ENCODE measurements at places on chromosomes 12 and 14.

GRCh38 chr14:41360126-41360525 lies 246.6 kb upstream of the LRFN5 start:
- no peaks in the 10 kb centered on the region for H3K27me3 ChIP-seq
- no peaks in the 10 kb centered on the region for H3K4me1 ChIP-seq
- H3K27ac ChIP-seq, result no peak overlapping the region

GRCh38 chr14:23513818-23514643 lies 37.5 kb downstream of the ZFHX2 start:
- no peak overlapping the region for H3K4me3 ChIP-seq
- H3K4me1 ChIP-seq, result peaks cover 12% of the 10 kb centered on the region
- DNase-seq, result no peak
- H3K36me3 ChIP-seq, result no peaks in the 10 kb centered on the region
- no peaks in the 10 kb centered on the region for H3K27me3 ChIP-seq

DNA sequence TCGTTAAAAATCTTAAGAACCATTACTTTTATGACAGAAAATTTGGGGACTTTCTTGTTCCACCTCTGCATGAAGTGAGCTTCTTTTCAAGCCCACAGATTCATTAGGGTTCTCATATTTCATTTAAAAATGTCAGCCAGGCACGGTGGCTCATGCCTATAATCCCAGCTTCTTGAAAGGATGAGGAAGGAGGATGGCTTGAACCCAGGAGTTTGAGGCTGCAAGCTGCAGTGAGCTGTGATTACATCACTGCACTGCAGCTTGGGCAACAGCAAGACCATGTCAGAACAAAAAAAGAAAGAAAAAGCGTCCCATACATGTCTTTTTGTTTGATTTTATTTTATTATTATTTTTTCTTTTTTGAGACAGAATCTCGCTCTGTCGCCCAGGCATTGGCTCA lies 43.4 kb upstream of the ATF1 start:
- H3K4me3 ChIP-seq, result no peak overlapping the region
- no peaks in the 10 kb centered on the region for H3K4me1 ChIP-seq
- no peak overlapping the region for H3K27ac ChIP-seq
- peaks cover 58% of the 10 kb centered on the region for H3K36me3 ChIP-seq

GRCh38 chr14:24231263-24232120 lies 675 bp downstream of the NEDD8 start:
- H3K36me3 ChIP-seq, result peaks cover 10% of the 10 kb centered on the region
- H3K27ac ChIP-seq, result peak overlapping the region; percentile 79
- H3K27me3 ChIP-seq, result no peaks in the 10 kb centered on the region
- H3K4me3 ChIP-seq, result peak overlapping the region; percentile 93
- H3K4me1 ChIP-seq, result peaks cover 7% of the 10 kb centered on the region

DNA sequence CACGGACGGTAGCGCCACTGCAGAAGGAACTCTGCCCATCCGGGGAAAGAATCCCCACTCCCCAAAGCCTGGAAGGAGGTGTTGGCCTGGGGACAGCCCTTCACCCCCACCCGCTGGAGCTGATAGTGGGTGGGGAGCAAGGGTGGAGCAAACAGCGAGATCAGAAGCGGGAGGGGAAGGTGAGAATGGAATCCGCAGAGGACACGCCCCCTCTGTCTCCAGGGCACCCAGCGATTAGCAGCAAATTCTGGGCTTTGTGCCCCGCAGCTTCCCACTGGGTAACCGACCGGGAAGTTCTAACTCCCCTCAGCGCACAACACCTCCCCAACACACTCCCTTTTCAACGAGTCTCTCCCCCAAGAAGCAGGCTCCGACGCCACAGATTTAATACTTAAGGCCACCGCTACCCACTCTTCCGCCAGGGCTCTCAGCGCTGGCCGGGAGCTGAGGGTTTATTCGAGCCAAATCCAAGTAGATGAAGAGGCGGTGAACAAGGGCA lies 1.4 kb downstream of the SLC25A29 start:
- DNase-seq, result peak; percentile 50
- H3K36me3 ChIP-seq, result no peaks in the 10 kb centered on the region
- no peaks in the 10 kb centered on the region for H3K27me3 ChIP-seq
- peak overlapping the region; percentile 71 for H3K4me3 ChIP-seq

- H3K27ac ChIP-seq, result no peak overlapping the region
- no peak overlapping the region for H3K4me3 ChIP-seq
- no peak for DNase-seq
- no peaks in the 10 kb centered on the region for H3K4me1 ChIP-seq
- no peaks in the 10 kb centered on the region for H3K36me3 ChIP-seq
- no peaks in the 10 kb centered on the region for H3K27me3 ChIP-seq
Observed at GRCh38 chr14:93462479-93462878, 31.7 kb downstream of the UNC79 start.

DNA sequence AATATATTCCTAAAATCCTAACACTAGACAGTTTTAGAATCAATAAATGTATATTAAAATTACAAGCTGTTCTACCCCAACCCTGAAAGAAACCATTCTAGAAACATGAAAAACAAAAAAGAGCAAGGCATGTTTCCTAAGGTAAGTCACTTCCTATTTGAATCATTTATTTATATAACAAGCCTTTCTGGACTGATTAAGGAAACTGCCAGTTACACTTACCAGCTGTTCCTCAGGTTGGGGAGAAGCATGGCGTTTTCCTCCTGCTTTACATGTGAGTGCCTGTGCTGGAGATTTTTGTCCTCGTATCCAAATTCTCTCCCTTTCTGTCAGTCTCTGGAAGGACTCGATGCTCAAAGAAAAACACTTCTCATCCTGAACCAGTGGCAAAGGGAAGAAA lies 183.3 kb downstream of the EFCAB11 start:
- H3K27ac ChIP-seq, result no peak overlapping the region
- no peaks in the 10 kb centered on the region for H3K36me3 ChIP-seq
- no peaks in the 10 kb centered on the region for H3K27me3 ChIP-seq
- no peaks in the 10 kb centered on the region for H3K4me1 ChIP-seq
- no peak overlapping the region for H3K4me3 ChIP-seq
- DNase-seq, result no peak

GRCh38 chr12:68070957-68071356 lies 81.7 kb downstream of the IFNG-AS1 start:
- no peak for DNase-seq
- H3K4me1 ChIP-seq, result no peaks in the 10 kb centered on the region
- H3K27me3 ChIP-seq, result no peaks in the 10 kb centered on the region
- no peak overlapping the region for H3K4me3 ChIP-seq
- H3K36me3 ChIP-seq, result no peaks in the 10 kb centered on the region
- H3K27ac ChIP-seq, result no peak overlapping the region

- no peak overlapping the region for H3K4me3 ChIP-seq
- no peaks in the 10 kb centered on the region for H3K4me1 ChIP-seq
- no peak overlapping the region for H3K27ac ChIP-seq
- H3K27me3 ChIP-seq, result no peaks in the 10 kb centered on the region
- DNase-seq, result no peak
- no peaks in the 10 kb centered on the region for H3K36me3 ChIP-seq
Observed at GRCh38 chr14:85634205-85634604, 104.3 kb downstream of the FLRT2 start.

DNA sequence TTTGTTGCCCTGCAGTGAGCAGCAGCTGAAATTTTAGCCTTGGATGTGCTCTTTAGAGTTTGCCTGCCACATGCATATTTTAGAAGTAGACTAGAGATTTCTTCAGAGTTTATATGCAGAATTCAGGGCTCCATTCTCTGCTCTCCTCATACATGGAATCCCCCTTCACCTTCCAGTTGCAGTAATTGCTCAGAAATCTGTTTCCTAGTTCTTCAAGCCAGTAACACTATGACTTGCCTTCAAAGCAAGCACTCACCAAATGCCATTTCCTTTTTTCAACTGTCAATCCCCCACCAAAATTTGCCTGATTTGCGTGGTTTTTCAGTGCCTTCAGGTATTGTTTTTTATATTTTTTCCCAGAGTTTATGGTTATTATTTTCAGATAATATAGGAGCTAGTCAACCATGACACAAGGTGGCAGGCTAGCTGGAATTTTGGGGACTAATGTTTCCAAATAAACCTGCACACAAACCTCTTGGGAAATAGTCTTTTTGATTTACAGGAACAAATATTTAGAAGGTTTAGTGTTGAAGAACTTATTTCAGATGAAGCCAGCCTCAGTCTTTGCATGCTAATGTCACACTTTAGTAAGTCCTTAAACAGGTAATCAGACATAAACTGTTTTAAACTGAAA lies 79.2 kb downstream of the ASCL1 start:
- no peak overlapping the region for H3K27ac ChIP-seq
- H3K4me3 ChIP-seq, result no peak overlapping the region
- H3K27me3 ChIP-seq, result peaks cover 6% of the 10 kb centered on the region
- H3K4me1 ChIP-seq, result no peaks in the 10 kb centered on the region

DNA sequence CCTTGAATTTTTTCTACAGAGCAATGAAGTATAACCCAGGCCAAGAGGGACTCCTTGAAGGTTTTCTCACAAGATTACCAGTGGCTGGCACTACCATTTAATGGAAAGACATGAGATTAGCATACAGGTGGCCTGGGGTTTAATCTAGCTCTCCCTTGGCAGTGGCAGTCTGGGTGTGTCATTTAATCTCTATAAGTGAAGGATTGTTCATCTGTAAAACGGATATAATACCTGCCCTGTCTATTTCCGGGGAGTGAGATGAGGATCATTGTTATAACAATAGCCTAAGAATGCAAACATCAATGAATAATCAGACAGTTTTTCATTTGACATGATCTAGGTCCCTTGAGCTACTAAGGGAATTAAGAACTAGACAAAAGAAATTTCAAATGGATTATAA lies 168.7 kb upstream of the CPNE8 start:
- H3K4me1 ChIP-seq, result no peaks in the 10 kb centered on the region
- DNase-seq, result no peak
- H3K27ac ChIP-seq, result no peak overlapping the region
- H3K27me3 ChIP-seq, result no peaks in the 10 kb centered on the region
- H3K4me3 ChIP-seq, result no peak overlapping the region
- no peaks in the 10 kb centered on the region for H3K36me3 ChIP-seq

GRCh38 chr14:44963775-44964380 lies 1.9 kb downstream of the TOGARAM1 start:
- no peaks in the 10 kb centered on the region for H3K36me3 ChIP-seq
- H3K27ac ChIP-seq, result peak overlapping the region; percentile 79
- peak overlapping the region; percentile 87 for H3K4me3 ChIP-seq

GRCh38 chr14:106058342-106058741 lies 532.0 kb downstream of the TMEM121 start:
- H3K27ac ChIP-seq, result no peak overlapping the region
- no peak for DNase-seq
- H3K4me1 ChIP-seq, result no peaks in the 10 kb centered on the region
- no peaks in the 10 kb centered on the region for H3K36me3 ChIP-seq
- no peak overlapping the region for H3K4me3 ChIP-seq

DNA sequence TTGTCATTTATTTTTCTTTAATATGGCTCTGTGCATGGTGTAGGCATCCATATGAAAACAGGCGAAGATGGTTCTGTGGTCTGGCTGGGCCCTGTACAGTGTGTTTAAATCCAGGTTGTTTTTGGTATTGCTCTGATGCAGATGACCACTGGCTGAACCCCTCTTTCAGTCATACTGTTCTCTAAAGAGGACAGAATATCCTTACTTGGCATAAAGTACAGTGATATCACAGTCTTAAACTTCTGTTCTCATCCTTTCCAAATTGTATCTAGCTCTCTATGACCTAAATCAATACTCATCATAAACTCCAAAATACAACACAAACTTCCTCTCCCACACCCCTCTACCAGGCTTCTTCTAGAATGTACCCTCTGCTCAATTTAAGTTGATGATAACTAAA lies 252.7 kb upstream of the FAR2 start:
- H3K27ac ChIP-seq, result no peak overlapping the region
- H3K27me3 ChIP-seq, result no peaks in the 10 kb centered on the region
- H3K4me1 ChIP-seq, result no peaks in the 10 kb centered on the region
- no peak for DNase-seq
- no peak overlapping the region for H3K4me3 ChIP-seq

GRCh38 chr12:98275131-98275475 lies 240.3 kb upstream of the TMPO start:
- H3K36me3 ChIP-seq, result no peaks in the 10 kb centered on the region
- no peak for DNase-seq
- no peaks in the 10 kb centered on the region for H3K4me1 ChIP-seq
- no peak overlapping the region for H3K27ac ChIP-seq

GRCh38 chr12:12885096-12885792 lies 6.1 kb upstream of the GPRC5A start:
- no peaks in the 10 kb centered on the region for H3K36me3 ChIP-seq
- H3K4me1 ChIP-seq, result peaks cover 13% of the 10 kb centered on the region
- DNase-seq, result no peak
- no peaks in the 10 kb centered on the region for H3K27me3 ChIP-seq
- peak overlapping the region; percentile 74 for H3K27ac ChIP-seq

DNA sequence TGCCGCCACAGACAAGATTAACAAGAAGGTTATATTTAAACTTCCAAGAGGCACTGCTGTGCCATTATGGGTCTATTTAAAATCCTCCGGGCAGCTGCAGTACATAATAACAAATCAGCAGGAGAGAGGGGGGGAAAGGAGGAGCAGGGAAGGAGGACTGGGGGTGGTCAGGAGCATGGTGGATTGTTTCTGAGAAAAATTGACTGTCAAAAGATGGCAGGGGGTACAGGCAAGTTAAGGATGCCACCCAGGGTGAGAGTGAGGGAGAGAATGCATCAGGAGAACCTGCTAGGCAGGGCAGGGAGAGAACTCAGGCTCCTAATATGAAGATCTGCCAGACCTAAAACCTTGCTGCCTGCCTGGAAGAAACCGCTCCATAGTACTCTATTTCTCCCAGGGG lies 181.8 kb downstream of the GRIN2B start:
- no peaks in the 10 kb centered on the region for H3K27me3 ChIP-seq
- no peak overlapping the region for H3K4me3 ChIP-seq
- peaks cover 3% of the 10 kb centered on the region for H3K4me1 ChIP-seq
- no peak for DNase-seq

DNA sequence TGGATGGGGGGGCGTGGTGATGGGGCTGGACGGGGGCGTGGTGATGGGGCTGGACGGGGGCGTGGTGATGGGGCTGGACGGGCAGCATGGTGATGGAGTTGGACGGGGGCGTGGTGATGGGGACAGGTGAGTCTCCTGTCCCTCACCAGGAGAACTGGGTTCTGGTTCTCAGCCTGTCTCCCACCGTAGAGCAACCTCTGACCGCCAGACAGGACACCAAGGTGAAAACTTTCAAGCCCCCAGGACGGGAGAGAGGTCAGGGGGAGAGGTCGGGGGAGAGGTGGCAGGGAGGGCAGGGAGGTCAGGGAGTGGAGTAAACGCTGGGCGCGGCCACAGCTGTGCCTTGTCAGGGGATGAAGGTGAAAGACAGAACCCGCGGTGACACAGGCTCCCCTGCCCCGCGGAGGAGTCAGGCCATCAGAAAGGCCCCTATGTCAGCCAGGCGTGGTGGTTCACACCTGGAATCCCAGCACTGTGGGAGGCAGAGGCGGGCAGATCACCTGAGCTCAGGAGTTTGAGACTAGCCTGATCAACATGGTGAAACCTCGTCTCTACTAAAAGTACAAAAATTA lies 84.6 kb downstream of the GALNT9 start:
- no peaks in the 10 kb centered on the region for H3K36me3 ChIP-seq
- H3K4me3 ChIP-seq, result no peak overlapping the region
- H3K4me1 ChIP-seq, result no peaks in the 10 kb centered on the region
- H3K27me3 ChIP-seq, result no peaks in the 10 kb centered on the region
- DNase-seq, result no peak

GRCh38 chr12:123928897-123929296 lies 43.7 kb downstream of the CCDC92 start:
- peaks cover 9% of the 10 kb centered on the region for H3K4me1 ChIP-seq
- no peaks in the 10 kb centered on the region for H3K36me3 ChIP-seq

- peak; percentile 24 for DNase-seq
- H3K27me3 ChIP-seq, result no peaks in the 10 kb centered on the region
- H3K4me1 ChIP-seq, result no peaks in the 10 kb centered on the region
Observed at GRCh38 chr14:57982804-57983634, 117.1 kb upstream of the SLC35F4 start.

GRCh38 chr12:42372154-42372791 lies 46.3 kb downstream of the PPHLN1 start:
- H3K4me1 ChIP-seq, result no peaks in the 10 kb centered on the region
- no peak overlapping the region for H3K4me3 ChIP-seq
- no peak overlapping the region for H3K27ac ChIP-seq
- H3K36me3 ChIP-seq, result no peaks in the 10 kb centered on the region
- H3K27me3 ChIP-seq, result no peaks in the 10 kb centered on the region

Data from cardiac muscle cell (in vitro differentiated cells and primary cell).